ENCODE measurements at places on chromosomes 16 and 17.

- DNase-seq: no peak
Measured at GRCh38 chr17:72492494-72492893, 371.7 kb downstream of the SOX9 start.

- DNase-seq: no peak
Measured at GRCh38 chr17:63805591-63805990, 21.6 kb upstream of the PSMC5 start.

GRCh38 chr16:77945126-77945525 is 77.2 kb upstream of the CLEC3A start:
- no peak for DNase-seq

DNA sequence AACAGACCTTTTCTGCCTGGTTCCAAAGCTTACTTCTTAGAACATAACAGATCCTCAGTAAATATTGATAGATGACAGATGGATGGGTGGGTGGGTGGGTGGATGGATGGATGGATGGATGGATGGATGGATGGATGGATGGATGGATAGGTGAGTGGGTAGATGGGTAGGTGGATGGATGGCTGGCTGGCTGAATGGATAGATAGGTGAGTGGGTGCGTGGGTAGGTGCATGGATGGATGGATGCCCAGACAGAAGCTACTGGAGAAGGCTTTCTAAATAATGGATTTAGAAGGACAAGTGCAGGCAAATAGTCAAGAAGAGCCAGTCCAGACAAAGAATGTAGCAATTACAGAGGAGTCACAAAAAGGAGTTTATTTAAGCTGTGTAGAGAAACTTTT is 19.6 kb downstream of the SCNN1G start:
- DNase-seq: no peak

GRCh38 chr17:74860229-74860871 is 665 bp upstream of the GRIN2C start:
- DNase-seq: peak; percentile 13

GRCh38 chr16:15857724-15858560 is 1.1 kb upstream of the MYH11 start:
- DNase-seq: no peak

DNA sequence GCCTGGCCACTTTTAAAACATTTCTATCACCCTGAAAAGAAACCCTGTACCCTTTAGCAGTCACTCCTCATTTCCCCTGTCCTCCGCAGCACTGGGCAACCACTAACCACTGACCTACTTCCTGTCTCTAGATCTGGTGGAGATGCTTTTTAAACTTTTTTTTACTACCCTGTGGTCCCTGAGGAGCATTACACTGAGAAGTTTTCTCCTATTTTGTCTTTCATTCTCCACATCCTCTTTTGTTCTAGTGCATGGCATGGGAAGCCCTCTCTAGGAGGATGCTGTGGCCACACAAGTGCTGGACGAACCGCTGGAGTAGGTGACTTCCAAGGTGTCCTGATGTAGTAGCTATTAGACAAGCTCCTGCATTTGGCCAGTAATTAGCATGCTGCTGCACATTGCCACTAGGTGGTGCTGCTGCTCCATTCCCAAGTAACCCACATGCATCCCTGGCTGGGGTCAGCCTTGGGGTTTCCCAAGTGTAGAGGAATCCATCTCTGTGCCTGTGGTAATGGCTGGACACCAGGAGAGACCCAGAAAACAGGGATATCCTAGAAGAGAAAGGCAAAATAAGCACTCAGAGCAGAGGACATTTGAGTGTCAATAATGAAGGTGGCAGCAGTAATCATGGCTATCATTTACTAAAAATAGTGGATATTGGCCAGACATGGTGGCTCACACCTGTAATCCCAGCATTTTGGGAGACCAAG is 143.8 kb upstream of the CRHR1 start:
- no peak for DNase-seq

DNA sequence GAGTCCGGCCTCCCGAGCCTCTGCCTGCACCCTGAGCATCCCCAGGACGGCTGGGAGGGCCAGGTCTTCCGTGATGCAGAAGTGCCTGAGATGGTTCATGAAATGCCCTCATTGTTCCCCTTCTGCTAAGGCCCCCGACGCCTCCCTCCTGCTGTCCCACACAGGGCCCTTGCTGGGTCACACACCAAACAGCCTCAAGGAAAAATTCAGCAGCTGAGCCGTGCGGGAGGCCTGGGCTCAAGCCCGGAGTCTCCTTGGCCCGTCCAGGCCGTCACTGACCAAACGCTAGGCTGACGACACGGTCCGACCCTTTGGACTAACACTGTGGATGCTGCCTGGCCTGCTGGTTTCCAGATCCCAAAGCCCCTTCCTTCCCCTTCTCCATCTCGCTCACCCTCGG is 90.2 kb downstream of the RTN4RL1 start:
- DNase-seq: no peak

Data from effector CD8-positive, alpha-beta T cell (primary cell).